ENCODE measurements at places on chromosomes 5 and 9. TPM values are rescaled to one million over a fixed set of nuclear protein-coding genes. Genes with fewer than 3 reads are reported as not detected.

DNA sequence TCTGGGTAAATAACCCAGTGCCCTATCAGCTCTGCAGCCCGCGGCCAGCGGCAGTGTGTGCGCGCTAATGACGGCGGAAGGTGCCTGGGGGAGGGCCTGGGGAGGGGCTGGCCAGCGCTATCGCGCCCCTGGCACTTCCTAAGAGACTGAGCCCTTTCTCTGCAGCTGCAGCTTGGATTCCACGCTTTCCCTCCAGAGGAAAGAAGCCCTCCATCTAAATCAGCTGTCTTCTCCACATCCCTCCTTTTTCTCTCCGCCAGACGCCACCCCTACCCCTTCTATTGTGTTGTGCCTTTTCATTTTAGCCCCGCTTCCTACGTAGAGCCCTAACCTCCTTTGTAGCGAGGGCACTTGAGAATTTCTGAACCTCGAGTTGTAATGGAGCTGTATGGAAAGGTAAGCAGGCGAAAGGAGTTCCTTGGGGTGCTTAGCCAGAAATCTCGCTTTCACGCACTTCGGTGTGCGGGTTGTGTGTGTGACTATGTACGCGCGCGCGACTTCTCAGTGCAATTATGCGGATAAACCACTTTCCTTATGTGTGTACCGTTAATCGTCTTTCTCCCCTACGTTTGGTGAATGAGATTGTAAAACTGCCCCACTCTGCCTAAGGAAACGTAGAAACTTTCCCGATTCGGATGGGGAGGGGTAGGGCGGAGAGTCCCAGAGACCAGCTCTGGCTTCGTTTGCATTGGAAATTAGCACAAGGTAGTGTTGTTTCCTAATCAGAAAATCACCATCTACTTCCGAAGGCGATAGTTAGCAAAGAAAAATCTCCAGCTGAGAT lies 664 bp upstream of the RAB3C start:
- DNase-seq = no peak

Gene COL5A1
- 10.9 TPM for total RNA-seq

DNA sequence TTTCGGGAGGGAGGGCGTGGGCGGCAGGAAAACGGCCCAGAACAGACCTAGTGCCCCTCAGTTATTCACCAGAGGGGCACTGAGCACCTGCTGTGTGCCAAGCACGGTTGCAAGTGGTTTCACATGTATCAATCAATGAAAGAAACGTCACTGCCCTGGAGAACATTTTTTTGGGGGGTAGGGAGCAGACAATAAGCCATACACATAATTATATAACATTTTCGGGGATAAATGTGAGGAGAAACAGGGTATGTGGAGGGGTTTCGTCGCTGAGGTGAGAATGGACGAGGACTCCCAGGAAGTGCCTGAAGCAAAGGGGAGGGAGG lies 444 bp upstream of the ZNF354A start:
- DNase-seq = peak; percentile 17

GRCh38 chr5:181181650-181182565 lies 23.1 kb downstream of the TRIM7 start:
- DNase-seq = peak; percentile 77

- DNase-seq = no peak
Measured at GRCh38 chr5:73405691-73406090, 42.9 kb downstream of the FOXD1 start.

GRCh38 chr5:111472096-111472495 lies 40.2 kb downstream of the STARD4 start:
- DNase-seq = no peak

Gene CCDC152
- total RNA-seq = not detected

- no peak for DNase-seq
Measured at GRCh38 chr5:156686796-156687195, 163.3 kb upstream of the PPP1R2B start.

Gene PCDHGA4
- total RNA-seq = 1.4 TPM

- DNase-seq = no peak
Measured at GRCh38 chr9:127444921-127445850, 6.0 kb downstream of the RPL12 start.

Gene CD180
- 1.4 TPM for total RNA-seq

- DNase-seq = no peak
Measured at GRCh38 chr5:11182441-11183080, 421.5 kb upstream of the DAP start.

- DNase-seq = peak; percentile 74
Measured at GRCh38 chr5:132426525-132427138, 57.1 kb downstream of the SLC22A5 start.

- no peak for DNase-seq
Measured at GRCh38 chr9:124210697-124211096, 47.1 kb upstream of the NEK6 start.

DNA sequence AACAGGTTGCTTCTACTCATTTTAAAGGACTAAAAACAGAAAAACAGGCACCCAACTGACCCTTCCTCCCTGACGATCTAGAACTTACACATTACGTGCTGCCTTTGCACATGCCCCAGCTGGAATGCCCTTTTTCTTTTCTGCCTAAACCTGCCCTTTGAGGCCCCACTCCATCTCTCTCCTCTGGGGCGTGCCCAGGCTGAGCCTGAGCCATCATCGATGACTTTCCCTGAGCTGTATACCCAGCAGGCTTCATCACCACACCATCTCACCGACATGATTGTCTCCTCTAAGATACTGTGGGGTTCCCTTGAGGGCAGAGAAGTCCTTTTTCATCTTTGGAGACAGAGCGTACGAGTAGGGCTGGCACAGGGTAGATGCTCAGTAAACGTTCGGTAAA lies 24.1 kb upstream of the GABBR2 start:
- no peak for DNase-seq

Gene PPP3R2
- total RNA-seq = not detected

DNA sequence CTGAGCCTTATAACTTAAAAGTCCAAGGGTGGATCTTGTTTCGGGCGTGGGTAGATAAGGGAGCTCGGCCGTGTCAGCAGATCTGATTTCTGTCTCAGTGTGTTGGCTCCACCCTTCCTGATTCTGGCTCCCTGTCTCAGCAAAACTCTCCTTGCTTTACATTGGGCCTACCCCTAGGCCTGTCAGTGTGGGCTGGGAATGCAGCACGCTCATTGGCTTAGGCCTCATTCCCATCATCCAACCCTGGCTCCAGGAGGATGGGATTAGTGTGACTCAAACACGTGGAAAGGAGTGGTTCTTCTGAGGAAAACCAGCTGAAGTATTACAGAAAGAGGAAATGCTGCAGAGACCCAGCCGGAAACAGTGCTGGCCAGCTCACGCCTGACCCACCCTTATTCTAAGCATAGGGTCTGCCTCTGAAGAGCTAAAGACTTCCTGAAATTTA lies 59.9 kb downstream of the ZFAND5 start:
- DNase-seq = peak; percentile 92

DNA sequence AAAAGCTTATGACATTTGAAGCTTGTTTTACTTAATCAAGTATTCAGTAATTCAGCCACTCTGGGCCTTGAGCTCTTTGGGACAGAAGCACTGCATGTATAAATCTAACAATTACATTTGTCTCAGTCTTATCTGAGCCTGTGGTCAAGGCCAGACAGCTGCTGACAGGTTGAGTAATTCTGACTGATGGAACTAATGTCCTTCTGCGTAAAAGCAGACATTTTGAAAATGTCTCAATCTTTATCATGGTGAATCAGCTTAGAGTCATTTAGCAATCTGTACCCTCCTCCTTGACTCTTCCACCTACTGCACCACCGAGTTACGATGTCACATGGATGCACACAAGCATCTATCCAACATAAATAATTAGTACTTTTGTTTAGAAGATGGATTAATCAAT lies 400.0 kb downstream of the ARRDC3 start:
- DNase-seq = no peak

GRCh38 chr9:97511655-97512427 lies 10.4 kb downstream of the TMOD1 start:
- DNase-seq = no peak

Gene SIT1
- total RNA-seq = 0.67 TPM

Gene SPZ1
- total RNA-seq = not detected

Gene HRCT1
- total RNA-seq = 65.0 TPM

- no peak for DNase-seq
Measured at GRCh38 chr5:74042959-74043358, 417.0 kb downstream of the ARHGEF28 start.

- no peak for DNase-seq
Measured at GRCh38 chr9:116417464-116417863, 263.9 kb downstream of the PAPPA start.

DNA sequence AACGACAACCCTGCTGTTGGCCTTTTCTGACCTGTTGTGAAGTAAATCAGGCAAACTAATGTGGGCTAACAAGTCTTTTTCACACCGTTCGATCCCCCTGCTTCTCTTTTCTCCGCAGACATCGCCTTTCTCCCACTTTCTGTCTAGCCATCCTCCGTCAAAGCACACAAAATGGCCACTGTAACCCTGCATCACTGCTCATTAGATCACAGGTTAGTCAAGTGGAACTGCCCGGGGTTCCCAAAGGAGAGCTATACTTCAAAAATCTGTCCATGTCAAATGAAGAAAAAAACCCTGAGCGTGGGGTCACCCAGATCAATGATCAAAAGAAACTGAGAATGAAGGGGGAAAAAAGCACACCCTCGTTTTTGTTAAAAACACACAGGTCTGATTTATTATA lies 212.1 kb downstream of the ARL15 start:
- no peak for DNase-seq

DNA sequence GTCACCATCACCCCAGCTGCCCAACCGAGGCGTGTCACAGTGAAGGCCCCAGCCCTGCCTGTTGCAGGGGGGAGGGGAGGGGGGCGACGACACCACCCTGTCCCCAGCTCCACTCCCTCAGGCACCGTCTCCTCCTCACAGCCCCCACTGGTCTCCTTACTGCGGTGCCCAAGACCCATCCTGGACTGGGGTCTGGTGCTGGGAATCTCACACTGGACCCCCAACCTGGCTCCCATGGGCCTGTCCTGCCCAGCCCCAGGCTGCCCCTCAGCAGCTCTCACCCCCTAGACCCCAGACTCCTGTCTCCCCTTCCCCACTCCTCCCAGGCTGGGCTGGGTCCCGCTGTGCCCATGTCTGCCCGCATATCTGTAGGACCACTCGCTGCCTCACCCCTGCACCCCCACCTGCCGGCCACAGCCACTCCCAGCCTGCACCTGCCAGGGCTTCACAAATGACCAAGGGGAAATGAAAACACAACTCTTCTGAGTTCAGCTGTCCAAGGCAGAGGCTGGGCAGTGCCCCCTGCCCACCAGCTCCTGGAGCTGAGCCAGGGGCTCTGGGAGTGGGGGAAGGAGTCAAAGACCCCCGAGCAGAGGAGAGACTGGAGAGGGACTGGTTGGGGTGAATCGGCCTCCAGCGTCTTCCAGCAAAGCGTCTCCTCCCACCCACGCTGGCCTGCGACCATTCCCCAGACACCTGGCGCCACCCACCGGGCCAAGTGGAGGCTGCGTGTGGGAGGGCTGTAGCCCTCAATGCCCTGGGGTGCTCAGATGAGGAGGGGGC lies 32.6 kb upstream of the EGFL7 start:
- DNase-seq = peak; percentile 77

Gene AK8
- 0.16 TPM for total RNA-seq

Gene ISOC1
- 36.2 TPM for total RNA-seq

- DNase-seq = peak; percentile 74
Measured at GRCh38 chr5:157447201-157447637, 12.8 kb upstream of the NIPAL4 start.

DNA sequence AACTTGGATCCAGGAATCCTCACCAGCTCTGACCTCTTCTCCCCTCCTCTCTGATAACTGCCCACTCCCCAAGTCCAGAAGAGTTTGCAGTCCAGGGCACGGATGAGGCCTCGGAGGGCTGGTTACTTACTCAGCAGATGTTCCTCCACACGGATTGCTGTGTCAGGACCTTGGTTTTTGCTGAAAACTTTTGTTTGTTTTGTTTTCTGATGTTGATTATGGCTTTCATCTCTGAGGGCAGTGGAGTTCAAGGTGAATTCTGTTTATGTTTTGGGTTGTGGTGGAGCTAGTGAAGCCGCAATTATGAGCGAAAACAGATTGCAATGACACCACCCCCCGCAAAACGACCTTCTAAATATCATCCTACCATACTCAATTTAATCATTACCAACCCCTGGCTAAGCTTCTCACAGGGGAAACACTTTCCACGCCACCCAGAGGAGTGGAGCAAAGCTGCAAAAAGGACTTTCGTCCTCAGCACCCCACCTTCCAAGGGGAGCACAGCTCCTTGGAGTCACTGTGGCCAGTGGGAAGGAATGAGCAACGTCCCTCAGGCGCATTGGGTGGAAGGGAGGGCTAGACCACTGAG lies 92.7 kb upstream of the SAP30L start:
- DNase-seq = no peak

Gene POLR3G
- total RNA-seq = 4.0 TPM

DNA sequence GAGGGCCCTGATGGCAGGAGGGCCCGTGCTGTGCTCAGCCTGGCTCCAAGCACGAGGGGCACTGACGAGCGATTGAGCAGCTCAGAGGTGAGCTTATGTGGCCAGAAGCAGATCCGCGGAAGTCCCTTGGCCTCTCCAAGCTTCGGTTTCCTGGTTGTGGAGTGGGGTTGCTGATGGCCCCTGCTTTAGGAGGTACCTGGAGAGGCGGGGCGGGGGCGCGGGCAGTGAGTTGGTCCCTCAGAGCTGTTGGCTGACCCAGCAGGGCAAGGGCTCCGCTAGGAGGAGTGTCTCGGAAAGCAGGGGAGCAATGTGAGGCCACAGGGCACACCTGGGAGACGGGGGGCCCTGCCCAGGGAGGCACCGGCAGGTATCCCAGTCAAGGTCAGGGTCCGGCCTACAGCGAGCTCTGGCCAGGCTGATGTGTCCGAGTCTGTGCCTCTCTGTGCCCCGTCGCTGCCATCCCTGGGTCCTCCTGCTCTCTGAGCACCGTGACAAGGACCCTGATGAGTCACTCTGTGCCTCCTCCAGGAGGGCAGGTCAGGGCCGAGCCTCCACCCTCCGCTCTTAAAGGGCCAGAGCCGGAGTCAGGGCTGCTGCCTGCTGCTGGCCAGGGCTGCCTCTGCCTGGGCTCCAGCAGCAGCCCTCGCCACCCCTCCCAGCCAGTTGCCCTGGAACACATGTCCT lies 14.8 kb downstream of the NCS1 start:
- DNase-seq = peak; percentile 87

DNA sequence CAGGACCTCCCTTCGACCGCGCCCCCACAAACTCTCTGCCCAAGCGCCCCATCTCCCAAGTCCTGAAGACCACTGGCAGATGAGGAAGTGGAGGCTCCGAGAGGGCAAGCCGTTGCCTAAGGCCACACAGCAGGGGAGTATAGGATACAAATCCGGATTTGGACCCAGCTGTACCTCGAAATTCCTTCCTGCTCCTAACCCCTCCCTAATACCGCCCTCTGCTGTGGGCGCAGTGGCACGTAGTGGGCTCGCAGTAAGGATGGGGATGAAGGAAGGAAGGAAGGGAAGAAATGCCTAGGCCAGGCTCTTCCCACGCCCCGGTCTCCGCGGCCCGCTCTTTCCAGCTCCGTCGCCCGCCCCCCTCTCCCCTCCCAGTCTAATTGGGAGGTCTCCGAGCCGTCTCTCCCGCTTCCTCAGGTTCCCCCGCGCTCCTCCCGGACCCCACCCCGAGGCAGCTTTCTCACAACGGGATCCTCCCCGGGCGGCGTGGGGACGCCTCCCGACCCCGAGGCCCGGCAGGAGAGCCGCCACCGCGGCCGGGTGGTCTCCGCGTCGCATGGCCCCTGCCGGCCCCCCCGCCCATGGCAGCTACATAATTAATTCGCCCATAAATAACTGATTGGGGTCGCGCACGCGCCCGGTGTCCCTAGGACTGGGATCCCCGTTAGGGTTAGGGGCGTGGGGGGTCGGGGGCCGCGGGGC lies 138.9 kb downstream of the C9orf50 start:
- DNase-seq = no peak

GRCh38 chr5:94173100-94173499 lies 431.7 kb upstream of the POU5F2 start:
- no peak for DNase-seq
